ENCODE measurements at places on chromosomes 7 and 10.

- no peak for DNase-seq
Observed at GRCh38 chr10:47247148-47248059, 52.6 kb upstream of the GDF10 start.

- no peak for DNase-seq
Observed at GRCh38 chr10:104359811-104360210, 6.2 kb downstream of the CFAP58 start.

- DNase-seq, result no peak
Observed at GRCh38 chr7:7443806-7444350, 91.8 kb downstream of the COL28A1 start.

DNA sequence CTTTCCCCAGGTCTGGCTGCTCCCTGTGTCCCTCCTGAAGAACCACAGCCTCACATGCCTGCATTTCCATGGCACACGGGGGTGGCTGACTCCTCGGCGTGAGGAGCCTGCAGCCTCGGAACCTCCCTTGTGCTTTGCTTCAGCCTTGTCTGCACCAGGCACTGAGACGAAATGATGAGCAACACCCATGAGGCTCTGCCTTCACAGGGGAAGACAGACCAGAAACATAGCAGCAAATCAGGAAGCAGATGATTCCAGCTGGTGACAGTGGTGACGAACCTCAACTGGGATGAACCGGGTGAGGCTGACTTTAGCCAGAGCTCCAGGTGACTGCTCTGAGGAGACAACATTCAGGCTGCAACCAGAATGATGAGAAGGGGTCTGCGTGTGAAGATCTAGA is 84.5 kb upstream of the SMNDC1 start:
- DNase-seq, result no peak

GRCh38 chr10:106894692-106895091 is 269.8 kb downstream of the SORCS1 start:
- DNase-seq, result no peak

Data from activated CD4-positive, alpha-beta T cell treated with anti-CD3 and anti-CD28 coated beads, Interleukin-2, amount 50 U/mL, for 1 hour (primary cell).